ENCODE measurements at places on chromosomes 1 and 21. TPM values are rescaled to one million over a fixed set of nuclear protein-coding genes. Genes with fewer than 3 reads are reported as not detected.

GRCh38 chr1:200861937-200862647, 10.7 kb upstream of the GPR25 start:
- no peak for DNase-seq

GRCh38 chr1:177425199-177425598, 254.4 kb downstream of the BRINP2 start:
- no peak for DNase-seq

- peak; percentile 24 for DNase-seq
These were observed 47.8 kb downstream of the ITPKB start for GRCh38 chr1:226691247-226691646.

DNA sequence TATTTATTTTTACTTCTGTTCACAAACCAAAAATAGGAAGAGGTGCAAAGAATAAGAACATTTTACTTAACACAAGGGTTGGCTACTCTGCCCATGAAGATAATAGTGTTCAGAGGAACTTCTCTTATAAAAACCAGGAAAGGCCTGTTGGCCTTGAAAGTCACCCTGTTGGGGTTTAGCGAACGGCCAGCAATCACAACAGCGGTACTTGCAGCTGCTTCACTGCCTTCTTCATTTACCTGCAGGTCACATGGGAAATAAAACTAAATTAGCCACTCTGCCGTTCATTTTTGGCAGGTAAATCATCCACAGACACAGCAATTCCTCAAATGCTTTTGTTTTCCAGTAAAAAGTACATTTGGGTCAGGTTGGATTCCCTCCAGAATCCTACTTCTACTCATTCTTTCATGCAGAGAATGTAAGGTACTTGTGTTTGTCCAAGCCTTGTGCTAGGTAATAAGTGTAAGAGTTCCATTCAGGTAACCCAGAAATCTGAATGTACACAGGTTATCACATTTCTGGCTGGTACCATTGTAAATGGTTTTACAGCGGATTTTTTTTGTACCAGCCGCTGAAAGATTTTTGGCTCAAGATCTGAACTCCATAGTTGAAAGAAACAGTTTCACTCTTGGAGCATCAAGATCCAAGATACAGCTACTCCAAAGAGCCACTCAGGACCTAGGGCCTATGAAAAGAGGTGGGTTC, 13.1 kb downstream of the SERPINC1 start:
- DNase-seq = no peak

- DNase-seq = no peak
These were observed 87.9 kb upstream of the LYST start for GRCh38 chr1:235954306-235955283.

GRCh38 chr1:232589812-232590743, 39.9 kb downstream of the SIPA1L2 start:
- DNase-seq = peak; percentile 62

DNA sequence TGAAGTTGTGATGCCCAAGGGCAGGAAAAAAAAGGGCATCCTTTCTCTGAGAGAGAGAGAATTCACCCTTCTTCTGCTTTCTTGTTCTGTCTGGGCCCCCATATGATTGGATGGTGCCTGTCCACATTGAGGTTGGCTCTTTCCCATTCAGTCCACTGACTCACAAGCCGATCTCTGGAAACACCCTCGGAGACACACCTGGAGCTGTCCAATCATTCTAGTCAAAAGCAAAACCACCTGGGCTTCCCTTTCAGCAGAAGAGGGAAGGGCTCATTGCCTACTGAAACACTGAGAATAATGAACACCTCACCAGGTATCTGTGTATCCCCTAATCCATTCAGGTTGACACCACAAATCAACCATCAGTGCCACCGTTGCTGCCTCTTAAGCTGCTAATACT, 103.7 kb upstream of the GNG12 start:
- DNase-seq = no peak

GRCh38 chr1:241715956-241716355, 63.9 kb downstream of the WDR64 start:
- no peak for DNase-seq

- DNase-seq = no peak
These were observed 36.5 kb downstream of the YY1AP1 start for GRCh38 chr1:155651861-155652661.

GRCh38 chr21:27740084-27740483, 773.2 kb upstream of the ADAMTS5 start:
- no peak for DNase-seq

DNA sequence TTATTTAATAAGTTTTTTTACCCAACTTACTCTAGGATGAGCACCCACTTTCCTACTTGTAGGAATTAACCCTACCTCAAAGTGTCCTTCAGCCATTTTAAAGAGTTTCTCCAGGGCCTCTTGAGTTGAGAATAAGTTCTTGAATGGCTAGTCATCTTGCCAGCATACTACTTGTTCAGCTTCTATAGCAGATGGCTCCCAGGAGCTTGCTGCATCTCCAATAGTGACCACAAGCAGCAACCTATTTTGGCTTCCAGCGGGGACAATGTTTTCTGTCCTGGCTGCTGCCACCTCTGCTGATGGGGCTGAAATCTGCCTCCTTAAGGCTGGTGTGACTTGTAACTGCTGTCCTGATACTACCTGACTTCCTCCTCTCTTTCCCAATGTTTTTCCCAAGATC, 20.8 kb upstream of the PIK3R3 start:
- DNase-seq = no peak

The KRTAP10-6 gene
- total RNA-seq = not detected

The RO60 gene
- total RNA-seq = 166 TPM

All from dermis blood vessel endothelial cell (primary cell).